ENCODE measurements at places on chromosomes 6 and 20.

GRCh38 chr6:138572167-138572875 is 73.0 kb upstream of the NHSL1 start:
- peak; percentile 21 for DNase-seq

GRCh38 chr6:117534974-117535373 is 52.5 kb downstream of the DCBLD1 start:
- DNase-seq: no peak

DNA sequence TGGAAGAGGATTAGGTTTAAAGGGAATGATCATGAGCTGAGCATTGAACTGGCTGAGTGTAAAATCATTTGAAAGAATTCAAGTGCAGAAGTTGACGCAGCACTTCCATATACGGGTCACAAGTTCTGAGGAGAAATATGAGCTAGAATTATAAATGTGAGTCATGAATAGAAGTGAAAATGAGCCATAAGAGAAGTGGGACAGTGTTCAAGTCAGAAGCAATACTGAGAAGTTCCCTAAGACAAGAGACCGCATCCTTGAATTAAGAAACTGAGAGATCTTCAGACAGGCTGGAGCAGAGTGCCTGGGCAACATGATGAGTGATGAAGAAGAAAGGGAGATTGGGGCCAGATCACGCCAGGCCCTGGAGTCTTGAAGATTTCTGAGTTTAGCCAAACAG is 209.7 kb downstream of the TBX18 start:
- no peak for DNase-seq

- no peak for DNase-seq
Observed at GRCh38 chr6:81228912-81229555, 523.4 kb downstream of the TENT5A start.

DNA sequence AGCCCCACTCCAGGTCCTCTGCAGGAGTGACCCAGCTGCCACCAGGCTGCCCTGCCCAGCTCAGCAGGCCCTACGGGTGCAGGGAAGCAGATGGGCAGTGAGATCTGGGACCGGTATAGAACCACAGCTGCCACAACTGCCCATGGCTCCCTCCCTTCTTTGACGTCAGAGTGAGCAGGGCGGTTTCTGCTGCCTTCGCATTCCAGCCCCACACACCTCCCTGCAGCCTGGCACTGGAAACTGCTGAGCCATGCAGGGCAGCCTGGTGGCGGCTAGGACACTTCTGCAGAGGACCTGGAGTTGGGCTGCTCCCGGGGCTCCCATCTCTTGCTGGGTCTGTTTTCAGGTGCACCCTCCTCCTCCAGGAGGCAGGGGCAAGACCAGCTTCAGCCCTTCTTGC is 101.6 kb upstream of the CD93 start:
- DNase-seq: no peak

DNA sequence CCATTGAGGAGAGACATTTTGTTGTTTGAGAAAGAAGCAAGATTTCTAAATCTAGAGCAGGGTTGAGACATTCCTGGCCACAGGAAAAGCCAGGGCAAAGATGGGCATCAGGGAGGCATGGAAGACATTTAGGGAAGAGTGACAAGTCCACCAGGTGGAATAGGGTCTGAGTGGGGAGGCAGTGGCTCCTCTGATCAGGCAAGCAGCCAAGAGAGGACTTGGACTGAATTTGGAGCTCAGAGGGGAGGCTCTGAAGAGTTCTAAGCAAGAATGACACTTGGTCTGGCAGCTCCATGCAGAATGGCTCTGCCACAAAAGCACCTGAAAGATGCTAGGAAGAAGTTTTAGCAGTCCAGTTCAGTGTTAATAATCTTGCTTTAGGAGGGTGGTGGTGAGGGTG is 120.8 kb downstream of the FYN start:
- DNase-seq: no peak

- DNase-seq: no peak
Observed at GRCh38 chr6:137843211-137843610, 23.8 kb upstream of the TNFAIP3 start.

GRCh38 chr20:44282192-44282591 is 28.8 kb downstream of the FITM2 start:
- no peak for DNase-seq

DNA sequence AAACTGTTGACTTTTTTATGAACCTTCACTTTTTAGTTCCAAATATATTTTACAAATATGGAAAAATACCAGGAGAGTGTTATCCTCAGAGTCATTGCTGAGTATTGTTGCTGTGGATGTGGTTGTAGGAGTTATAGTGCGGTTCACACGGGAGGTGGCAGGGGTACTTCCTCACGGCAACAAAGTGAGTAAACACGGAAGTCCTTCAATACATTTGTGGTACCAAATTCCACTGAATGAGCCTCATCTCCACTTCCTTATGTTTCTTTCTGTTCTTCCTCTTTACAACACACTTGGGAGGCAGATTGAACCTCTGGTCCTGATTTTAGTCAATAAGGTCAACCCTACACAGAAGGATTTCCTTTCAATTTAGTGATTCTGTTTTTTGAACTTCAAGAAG is 371.8 kb downstream of the BTBD3 start:
- DNase-seq: no peak

- no peak for DNase-seq
Observed at GRCh38 chr6:101662111-101662897, 268.8 kb downstream of the GRIK2 start.

- DNase-seq: no peak
Observed at GRCh38 chr20:50551288-50551687, 41.1 kb downstream of the PTPN1 start.

DNA sequence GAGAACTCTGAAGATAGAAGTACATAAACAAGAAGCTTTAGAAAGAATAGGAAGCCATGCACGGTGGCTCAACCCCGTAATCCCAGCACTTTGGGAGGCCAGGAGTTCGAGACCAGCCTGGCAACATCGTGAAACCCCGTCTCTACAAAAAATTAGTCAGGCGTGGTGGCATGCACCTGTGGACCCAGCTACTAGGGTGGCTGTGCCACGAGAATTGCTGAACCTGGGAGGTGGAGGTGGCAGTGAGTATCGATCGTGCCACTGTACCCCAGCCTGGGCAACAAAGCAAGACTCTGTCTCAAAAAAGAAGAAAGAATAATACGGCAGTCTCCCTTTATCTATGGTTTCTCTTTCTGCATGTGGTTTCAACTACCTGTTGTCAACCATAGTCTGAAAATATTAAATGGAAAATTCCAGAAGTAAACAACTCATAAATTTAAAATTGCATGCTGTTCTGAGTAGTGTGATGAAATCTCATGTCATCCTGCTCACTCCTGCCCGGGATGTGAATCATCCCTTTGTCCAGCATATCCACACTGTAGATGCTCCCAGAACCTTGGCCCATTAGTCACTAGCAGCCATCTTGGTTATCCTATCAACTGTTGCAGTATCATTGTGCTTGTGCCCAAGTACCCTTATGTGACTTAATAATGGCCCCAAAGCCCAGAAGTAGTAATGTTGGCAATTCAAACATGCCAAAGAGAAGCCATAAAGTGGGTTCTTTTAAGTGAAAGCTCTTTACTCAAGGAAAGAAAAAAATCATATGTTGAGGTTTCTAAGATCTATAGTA is 22.1 kb downstream of the DEK start:
- DNase-seq: no peak

DNA sequence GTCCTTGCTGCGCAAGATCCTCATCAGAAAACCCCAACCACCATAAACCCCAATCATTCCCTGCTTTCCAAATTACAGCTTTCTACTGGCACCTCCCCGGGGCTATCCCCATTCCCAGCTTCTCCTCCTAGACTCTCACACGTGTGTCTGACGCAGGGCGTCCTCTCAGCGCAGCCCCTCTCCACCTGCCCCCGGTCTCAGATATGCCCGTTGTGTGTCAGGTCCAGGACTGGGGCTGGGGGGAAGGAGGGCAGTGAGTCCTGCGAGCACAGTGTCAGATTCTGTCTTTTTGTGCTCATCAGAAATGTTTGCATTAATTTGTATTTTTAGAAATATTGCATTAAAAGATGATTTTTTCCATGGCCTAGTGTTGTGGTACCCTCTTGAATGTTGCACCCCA is 48.6 kb downstream of the LRFN2 start:
- no peak for DNase-seq

DNA sequence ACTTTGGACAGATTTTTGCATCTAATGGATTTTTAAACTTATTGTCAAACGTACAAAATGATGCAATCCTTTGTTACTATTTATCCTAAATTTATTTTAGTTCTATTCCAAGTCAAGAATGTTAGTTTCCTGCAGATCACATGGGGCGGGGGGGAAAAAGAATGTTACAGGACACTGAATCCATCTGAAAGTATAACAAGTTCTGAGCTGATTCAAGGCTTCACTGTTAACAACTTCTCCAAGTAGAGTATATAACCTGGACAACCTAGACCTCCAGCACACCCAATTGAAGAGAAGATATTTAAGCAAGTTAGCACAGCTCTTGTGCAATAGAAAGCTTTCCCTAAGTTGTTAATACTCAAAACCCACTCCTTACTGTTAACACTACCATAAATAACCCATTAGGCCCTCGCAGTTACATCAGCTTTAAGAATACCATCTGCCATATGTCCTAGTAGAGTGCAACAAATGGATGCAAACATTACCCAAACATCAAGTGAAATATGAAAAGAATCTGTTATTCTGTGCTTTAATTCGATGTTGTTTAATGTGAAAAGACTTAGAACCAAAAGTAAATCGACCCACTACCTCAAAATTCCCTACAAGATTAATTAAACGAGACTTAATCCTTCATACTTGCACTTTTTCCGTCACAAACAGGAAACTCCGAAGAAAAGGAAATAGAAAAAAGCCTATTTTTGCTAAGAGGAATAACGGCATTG is 1.3 kb downstream of the SEC63 start:
- DNase-seq: peak; percentile 18

GRCh38 chr6:168660400-168660945 is 219.5 kb downstream of the SMOC2 start:
- DNase-seq: no peak

DNA sequence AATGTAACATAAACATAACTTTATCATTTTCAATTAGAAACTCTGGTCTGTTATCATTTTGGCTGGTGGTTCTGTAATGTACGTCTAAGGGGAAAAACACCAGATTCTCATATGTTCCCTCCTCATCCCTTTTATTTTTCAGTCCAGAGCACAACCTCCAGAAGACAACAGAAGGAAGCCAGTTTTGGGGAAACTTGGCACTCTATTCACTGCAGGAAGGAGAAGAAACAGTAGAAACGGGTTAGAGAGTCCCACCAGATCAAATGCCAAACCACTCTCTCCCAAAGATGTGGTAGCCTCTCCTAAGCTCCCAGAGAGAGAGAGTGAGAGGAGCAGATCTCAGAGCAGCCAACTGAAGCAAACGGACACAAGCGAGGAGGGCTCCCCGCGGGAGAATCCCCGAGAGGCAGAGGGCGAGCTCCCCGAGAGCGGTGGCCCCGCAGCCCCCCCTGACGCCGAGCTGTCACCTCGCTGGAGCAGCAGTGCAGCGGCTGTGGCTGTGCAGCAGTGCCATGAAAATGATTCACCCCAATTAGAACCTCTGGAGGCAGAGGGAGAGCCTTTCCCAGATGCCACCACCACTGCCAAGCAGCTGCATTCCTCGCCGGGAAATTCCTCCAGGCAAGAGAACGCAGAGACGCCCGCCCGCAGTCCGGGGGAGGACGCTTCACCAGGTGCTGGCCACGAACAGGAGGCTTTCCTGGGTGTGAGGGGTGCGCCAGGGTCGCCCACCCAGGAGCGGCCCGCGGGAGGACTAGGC is 117.8 kb downstream of the RTN4IP1 start:
- DNase-seq: no peak

GRCh38 chr6:124205921-124206320 is 402.3 kb downstream of the NKAIN2 start:
- no peak for DNase-seq
